NCI-H345 (cell line): ENCODE measurements at places on chromosomes 5 and 9.

GRCh38 chr5:56206126-56206910 lies 26.8 kb downstream of the ANKRD55 start:
- DNase-seq = no peak

DNA sequence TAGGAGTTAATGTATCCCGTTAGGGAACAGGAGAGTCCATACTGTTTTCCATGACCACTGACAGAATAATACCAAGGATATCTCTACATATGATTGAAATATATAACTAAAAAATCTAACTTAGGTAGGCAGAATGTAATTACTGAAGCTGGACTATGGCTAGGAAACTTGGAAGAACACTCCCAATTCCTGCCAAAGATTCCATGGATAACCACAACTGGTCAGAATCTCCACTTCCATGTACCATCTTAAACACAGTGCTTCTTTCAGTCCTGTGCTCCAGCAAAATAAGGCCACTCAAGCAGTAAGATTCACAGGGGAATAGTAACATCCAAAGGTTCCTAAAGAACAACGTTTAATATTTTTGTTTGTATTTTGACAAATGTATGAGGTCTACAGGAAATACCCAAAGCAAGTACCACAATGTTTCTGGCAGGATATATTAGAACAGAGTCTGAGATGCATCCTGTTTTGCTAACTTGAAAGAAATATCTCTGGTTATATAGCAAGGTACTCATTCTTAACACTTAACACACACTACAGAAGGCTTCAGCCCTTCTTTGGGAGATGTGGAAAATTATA lies 295.0 kb downstream of the ADAMTS6 start:
- no peak for DNase-seq

DNA sequence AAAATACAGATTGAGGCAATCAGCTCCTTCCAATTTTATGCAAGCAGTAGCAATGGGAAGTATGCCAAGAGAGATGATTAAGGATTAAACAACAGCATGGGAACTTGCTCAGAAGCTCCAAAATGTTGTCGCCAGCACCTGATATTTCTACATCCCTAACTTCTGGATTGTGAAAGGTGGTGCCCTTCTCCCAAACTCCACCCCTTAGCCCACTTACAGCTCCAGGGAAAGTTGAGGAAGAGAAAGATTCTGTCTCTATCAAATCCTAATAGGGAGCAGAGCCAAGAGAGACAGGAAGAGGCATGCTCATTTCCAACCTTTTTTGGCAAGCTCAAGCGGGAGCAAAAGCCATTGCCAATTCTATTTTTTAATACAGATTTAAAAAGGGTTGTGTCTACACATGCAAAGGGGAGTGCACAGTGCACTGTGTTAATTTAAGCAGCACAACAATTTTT lies 92.4 kb upstream of the NR3C1 start:
- DNase-seq = peak; percentile 29

GRCh38 chr9:92648474-92648971 lies 21.4 kb downstream of the IPPK start:
- DNase-seq = no peak

GRCh38 chr5:124262991-124263571 lies 483.4 kb downstream of the ZNF608 start:
- no peak for DNase-seq

GRCh38 chr5:164721116-164721515 lies 1215.7 kb downstream of the MAT2B start:
- DNase-seq = no peak

GRCh38 chr9:89361031-89361430 lies 42.7 kb downstream of the SECISBP2 start:
- no peak for DNase-seq

- DNase-seq = no peak
Measured at GRCh38 chr9:28820741-28821140, 1247.5 kb upstream of the C9orf72 start.

DNA sequence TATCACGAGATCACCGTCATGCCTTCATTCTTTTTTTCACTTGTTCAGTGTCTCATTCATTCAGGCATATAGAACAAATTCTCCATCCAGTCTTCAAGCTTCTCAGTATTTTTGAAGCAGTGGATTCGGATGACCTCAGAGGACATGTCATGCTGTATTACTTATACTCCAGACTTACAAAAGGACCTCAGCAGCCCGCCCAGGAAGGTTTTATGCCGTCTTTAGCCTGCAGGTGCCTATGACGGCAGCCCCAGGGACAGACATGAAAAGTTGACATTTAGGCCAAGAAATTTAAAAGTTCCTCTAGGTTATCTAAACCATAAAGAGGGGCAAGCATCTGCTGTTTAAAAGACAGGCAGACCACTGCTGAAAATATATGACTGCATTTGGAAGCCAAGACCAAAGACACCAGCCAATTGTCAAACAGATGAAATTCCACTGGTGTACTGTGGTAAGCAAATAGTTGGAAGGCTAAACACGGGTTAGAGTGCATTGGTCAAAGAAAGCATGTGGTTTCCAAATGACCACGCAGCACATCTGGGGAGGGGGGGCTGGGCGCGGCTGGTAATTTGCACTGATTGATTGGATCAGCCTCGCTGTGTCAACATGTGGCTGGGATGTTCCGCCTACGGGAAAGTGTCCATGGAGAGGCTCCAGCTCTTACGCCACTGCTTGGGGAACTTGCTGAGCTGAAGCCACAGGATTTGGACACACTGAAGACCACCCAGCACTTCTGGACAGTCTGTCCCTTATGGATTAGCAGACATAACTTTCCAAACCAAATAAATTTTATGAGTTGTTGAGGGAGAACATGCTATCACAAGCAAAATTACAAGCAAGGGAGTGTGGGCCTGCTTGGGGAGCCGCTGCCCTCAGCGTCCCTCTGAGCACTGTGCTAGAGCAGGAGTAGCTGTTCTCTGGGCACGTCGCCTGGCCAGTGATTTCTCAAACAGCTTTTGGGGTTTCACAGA lies 173.6 kb downstream of the FANCC start:
- DNase-seq = no peak

GRCh38 chr5:157545610-157546310 lies 29.8 kb downstream of the ADAM19 start:
- DNase-seq = no peak

DNA sequence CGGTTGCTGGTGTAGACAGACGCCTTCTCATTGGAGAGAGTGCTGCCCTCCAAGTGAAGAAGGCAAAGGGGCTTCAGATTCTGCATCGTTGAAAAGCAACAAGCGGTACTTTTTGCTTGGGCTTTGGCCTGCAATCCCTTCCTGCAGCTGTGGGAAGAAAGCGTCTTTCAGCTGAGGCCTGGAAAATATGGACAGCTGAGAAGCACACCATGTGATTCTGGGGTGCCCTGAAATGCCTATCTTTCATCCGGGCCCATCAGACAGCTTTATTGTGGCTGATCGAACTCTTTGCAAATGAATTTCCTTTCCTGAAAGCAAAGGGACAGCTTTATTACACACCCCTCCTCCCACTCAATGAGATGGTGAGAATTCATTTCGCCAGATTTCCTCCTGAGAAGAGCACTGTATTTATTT lies 74.0 kb downstream of the NSG2 start:
- DNase-seq = no peak

GRCh38 chr5:9157811-9158210 lies 388.1 kb downstream of the SEMA5A start:
- DNase-seq = no peak

GRCh38 chr9:132295181-132295580 lies 59.6 kb downstream of the SETX start:
- no peak for DNase-seq

GRCh38 chr5:146662229-146662628 lies 146.2 kb upstream of the GPR151 start:
- no peak for DNase-seq

- DNase-seq = no peak
Measured at GRCh38 chr5:177399997-177400868, at the start of gene PFN3. TSS of gene PFN3 (minus strand) at chr5:177400661. CDS start at chr5:177400576, 85 bp downstream.
